ENCODE measurements at places on chromosomes 3 and 15. TPM values are rescaled to one million over a fixed set of nuclear protein-coding genes. Genes with fewer than 3 reads are reported as not detected.

PLAAT1 gene
- 24.3 TPM for total RNA-seq

AEN gene
- total RNA-seq: 5.9 TPM

KLHL6 gene
- total RNA-seq: 1.5 TPM

STAB1 gene
- 58.4 TPM for total RNA-seq

SLCO2A1 gene
- total RNA-seq: 0.49 TPM

NR1I2 gene
- 0.27 TPM for total RNA-seq

TUSC7 gene
- total RNA-seq: not detected

BOC gene
- total RNA-seq: 54.2 TPM

PPP1R14D gene
- not detected for total RNA-seq

TYRO3 gene
- 15.4 TPM for total RNA-seq

FILIP1L gene
- 30.0 TPM for total RNA-seq

GHSR gene
- total RNA-seq: not detected

TRAT1 gene
- total RNA-seq: 0.09 TPM

XXYLT1 gene
- total RNA-seq: 21.0 TPM

GPR15 gene
- not detected for total RNA-seq
